Stimulated activated CD4-positive, alpha-beta T cell treated with anti-CD3 and anti-CD28 coated beads, Interleukin-15, amount 100 ng/mL, for 48 hours (primary cell): ENCODE measurements at places on chromosomes 11 and 22.

DNA sequence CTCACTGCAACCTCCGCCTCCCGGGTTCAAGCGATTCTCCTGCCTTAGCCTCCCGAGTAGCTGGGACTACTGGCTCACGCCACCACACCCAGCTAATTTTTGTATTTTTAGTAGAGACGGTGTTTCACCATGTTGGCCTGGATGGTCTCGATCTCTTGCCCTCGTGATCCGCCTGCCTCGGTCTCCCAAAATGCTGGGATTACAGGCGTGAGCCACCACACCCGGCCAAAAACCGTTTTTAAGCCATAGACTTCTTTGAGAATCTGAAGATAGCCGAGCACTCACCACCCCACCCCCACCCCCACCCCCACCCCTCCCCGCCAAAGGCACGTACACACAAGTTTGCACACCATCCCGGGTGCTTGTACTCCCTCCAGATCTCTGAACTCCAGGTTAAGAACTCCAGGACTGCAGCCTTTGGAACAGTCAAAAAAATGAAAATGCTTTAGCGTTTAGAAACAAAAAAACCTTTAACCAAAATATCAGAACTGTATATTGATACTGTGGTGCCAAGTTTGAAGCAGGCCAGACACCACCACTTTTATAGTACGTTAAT, 1.5 kb downstream of the CRKL start:
- no peak for DNase-seq

- no peak for DNase-seq
Measured at GRCh38 chr11:79258576-79258975, 182.3 kb downstream of the TENM4 start.

DNA sequence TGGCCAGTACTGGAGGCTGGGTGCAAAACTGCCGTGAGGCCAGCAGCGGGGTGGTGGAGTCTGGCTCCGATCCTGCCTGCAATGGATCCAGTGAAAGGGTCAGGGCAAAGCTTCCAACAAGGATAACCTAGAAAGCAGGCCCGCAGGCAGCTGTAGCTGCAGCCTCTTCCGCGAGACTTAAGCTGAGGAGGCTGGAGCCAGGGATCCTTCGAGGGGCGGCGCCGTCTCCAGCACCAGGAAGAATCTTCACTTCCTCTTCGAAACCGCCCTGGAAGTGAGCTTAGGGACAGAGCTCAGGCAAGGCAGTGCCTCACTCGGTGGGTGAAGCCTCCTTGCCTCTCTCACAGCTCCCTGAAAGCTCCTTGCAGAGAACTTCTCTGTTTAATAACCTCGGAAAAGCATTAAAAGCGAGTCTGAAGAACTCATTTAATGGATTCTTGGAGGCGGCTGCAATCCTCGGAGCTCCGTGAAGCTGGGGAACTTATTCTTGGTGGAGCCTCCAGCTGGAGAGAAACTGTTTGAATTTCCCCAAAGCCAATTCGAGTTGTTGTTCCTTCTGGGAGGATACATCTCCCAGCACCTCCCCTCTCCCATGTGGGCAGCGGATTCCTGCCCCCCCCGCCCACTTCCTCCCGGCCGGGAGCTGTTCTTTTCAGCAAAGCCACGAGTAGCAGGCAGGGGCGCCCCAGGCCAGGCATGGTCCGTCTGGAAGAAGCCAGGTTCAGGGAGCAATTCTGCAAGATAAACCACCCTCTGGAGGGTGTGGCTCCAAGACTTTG, 169.9 kb downstream of the CTTN start:
- DNase-seq = no peak

GRCh38 chr11:129368889-129369672, 6.6 kb upstream of the BARX2 start:
- DNase-seq = no peak

GRCh38 chr11:87967459-87967858, 207.8 kb downstream of the RAB38 start:
- no peak for DNase-seq

- DNase-seq = no peak
Measured at GRCh38 chr11:42179216-42179615, 719.8 kb upstream of the LRRC4C start.

DNA sequence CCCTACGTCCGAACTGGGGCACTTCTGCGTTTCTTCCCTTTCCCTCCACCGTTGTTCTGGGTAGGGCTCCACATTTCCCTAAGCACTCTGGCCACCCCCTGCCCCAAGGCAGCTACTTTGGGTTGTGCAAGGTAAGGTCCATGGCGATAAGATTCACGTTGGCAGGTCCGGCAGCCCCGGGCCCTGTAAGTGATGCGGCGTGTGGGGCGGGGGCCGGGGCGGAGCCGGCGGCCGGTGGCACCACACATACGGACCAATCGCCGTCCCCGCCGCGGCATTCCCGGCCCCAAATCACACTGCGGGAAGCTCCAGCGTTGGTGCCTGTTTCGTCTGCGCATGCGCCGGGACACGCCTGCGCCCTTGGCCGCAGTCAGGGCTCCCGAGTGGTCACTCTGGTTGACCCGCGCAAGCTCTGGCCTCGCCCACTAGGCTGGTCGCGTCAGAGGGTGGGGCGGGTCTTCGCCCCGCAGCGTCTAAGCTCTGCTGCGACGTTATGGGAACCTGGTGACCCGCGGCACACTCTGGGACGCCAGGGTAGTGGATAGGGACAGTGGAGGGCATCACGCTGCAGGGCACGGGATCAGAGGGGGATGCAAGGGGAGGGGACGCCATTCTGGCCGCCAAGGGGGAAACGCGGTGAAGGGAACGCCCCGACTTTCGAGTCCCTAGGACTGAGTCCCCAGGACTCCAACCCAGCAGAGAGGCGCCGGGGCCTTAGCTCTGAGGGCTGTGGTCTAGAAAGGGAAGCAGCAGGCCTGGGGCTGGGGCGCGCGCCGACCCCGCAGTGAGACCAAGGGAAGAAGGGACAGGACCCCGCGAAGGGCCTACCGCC, 1.6 kb downstream of the FADS1 start:
- DNase-seq = peak; percentile 40

DNA sequence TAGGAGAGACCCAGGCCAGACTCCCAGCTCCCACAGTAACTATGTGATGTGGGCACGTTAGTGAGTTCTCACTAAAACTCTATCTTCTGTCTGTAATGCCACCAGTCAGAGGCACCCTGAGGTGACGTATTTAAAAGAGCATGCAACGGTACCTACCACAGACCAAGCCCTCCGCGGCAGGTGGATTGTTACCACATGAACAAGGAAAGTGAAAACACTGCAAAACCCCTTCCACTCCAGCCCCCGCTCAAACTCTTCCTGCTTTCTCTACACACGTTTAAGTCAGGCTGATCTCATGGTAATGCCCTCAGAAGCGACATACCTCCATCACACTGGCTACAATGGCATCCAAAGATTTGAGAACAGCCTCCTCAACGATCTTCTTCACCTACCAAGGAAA, 36.7 kb downstream of the SERPIND1 start:
- no peak for DNase-seq

DNA sequence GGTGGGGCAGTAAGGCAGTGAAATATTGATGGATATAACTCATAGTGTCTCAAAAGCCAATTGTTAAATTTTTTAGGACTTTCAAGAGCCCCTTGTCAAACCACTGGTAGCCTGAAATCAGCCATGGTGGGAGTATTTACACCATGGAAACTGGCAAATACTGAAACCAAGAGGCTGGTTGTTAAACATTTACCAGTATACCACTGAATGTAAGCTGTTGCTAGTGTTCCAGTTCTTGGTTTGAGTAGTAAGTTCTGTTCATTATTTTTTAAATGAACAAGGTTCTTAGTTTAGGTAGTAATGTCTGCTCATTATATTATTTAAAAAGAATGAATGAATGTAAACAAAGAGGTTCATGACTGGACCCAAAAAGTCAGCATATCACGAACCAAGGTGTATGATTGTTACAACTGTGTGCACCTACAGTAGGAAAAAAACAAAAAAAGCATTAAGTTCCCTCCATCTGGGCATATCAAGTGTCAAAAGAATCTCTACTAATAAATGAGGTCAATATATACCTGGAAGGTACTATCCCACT, 4.5 kb upstream of the EIF3F start:
- DNase-seq = no peak

- no peak for DNase-seq
Measured at GRCh38 chr22:26632422-26633155, 10.8 kb downstream of the CRYBA4 start.

DNA sequence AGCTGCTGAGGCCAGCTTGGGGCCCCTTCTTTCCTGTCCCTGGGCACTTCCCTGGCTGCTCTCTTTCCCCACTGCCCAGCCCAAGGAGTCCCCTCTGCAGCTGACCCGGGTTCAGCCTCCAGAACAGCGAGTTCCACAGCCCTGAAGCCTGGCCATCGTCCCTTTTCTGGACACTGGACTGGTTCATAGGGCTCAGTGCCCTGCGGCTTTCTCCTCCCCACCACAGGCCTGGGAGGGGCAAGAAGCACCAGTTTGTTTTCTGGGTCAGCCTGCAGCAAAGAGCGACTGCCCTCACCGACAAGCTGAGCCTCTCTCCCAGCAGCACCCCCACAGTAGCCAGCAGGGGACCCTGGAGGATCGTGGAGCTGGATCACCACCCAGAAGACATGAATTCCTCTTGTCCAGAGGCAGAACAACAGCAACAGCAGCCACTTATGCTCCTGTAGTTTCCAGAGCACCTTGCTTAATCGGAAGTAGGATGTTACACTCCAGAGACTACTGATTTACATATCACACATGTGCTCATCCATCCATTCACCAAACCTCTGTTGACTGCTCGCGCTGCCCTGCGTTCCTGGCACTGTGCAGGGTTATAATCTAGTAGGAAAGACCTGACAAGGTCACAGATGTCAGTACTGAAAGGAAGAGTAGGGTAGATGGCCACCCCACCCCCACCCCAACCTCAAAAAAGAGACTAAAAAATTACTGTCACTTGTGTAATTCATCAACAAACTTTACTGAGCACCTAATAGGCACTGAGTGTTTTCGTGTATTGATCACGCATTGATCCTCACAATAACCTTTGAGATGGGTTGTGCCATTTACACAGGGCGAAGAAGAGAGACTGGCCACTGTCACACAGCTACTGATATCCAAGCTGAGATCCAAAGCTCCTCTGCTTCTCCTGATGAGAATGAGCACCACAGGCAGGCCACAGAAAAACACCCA, 13.0 kb upstream of the CXCR5 start:
- no peak for DNase-seq

DNA sequence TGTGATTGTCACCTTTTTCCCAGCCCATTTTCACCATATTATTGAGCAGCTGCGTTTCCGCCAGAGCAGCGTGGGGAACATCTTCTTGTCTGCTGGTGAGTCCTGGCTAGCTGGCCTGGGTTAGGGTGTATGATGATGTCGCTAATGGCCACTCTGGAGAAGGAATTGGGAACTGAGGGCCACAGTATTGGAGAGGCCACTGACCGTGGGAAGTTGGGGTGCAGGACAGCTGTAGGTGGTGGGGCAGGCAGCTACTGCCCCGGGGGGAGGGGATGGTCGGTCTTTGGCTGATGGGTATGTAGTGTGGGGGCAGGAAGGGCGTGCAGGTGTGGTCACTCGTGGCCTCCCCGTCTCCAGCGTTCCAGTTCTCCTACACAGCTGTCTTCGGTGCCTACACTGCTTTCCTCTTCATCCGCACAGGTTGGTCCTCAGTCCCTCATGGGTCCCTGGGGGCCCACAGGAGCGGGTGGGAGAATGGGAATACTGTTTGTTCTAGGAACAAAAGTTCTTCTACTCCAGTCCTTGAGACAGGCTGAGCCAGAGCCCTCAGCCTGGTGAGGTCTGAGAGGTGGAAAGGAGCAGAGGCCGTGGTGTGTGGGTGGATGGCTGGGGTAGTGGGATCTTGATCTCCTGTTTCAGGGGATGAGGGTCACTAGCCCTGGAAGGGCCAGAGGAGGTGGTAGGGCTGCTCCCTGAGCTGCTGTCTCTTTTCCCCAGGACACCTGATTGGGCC, 2.1 kb downstream of the RCE1 start:
- DNase-seq = no peak

DNA sequence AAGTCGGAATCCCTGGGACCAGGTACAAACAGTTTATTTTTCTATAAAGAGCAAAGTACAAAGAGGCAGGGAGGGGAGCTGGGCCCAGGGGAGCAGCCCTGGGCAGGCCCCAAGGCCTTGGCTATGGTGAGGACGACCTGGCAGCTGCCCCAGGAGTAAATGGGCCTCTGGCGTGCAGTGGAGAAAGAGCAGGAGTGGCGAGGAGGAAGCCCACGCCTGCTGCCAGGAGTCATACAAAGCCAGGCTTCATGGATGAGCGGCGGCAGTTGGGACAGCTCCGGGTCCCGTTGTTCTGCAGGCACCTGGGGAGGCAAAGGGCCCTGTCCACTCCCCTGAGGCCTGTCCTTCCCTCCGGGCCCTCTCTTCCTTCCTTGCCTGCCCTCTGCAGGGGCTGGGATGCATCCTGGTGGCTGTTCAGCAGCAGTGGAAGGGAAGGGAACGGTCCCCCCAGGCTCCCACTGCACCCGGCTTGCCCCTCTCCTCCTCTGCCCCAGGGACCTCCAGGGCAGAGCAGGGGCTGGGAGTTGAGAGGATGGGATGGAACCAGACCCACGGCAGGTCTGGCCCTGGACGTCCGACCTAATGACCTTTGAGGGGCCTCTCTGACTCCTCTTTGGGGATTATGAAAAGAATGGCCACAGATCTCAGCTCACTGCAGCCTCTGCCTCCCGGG, 11.1 kb downstream of the RAPSN start:
- no peak for DNase-seq

- peak; percentile 49 for DNase-seq
Measured at GRCh38 chr11:66080055-66080817, 10.2 kb downstream of the PACS1 start.

DNA sequence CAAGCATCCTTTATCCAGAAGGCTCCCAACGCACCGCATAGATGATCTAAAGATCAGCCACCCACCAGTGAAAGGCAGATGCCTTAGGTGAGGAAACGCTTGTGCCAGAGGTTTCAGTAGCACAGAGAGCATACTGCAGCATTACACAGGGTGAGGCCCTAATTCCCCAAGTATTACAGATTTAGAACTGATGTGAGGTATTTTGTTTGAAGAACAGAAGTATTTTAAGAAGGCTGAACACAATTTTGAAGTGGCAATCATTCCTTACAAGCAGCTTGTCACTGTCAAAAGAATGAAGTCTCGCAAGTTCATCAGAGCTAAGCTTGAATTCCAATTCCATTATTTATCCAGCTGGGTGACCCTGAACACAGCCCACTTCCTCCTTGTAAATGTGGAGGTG, 70.0 kb upstream of the FAT3 start:
- DNase-seq = no peak

DNA sequence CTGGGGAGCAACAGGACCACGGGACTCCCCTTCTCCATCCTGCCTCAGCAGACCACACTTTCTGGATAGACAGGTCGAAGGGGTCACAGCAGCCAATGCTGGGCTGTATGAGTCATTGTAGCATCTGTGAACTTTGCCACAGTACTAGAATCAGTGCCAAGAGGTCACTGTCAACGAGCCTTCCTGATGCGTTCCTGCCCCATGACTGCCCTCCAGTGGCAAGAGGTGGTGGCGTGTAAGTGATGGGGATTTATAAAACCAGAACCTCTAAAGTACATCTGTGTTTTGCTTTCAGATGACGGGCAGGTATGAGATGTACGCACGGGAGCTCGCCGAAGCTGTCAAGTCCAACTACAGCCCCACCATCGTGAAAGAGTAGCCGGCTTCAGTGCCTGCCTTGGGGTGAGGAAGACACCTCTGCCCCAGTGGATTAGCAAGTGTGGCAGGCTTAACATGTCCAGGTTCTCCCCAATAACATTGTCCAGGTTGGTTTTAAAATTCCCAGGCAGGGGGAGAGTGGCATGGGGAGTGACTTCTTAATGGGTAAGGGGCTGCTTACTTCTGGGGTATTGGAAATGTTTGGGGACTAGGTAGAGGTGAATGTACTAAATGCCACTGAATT, 29.4 kb downstream of the GUCD1 start:
- peak; percentile 84 for DNase-seq

GRCh38 chr22:48300877-48301276, 1526.8 kb downstream of the BRD1 start:
- no peak for DNase-seq

- DNase-seq = no peak
Measured at GRCh38 chr11:71298016-71298550, 45.7 kb upstream of the SHANK2 start.
